Mucosa of descending colon (tissue), 3 donors: ENCODE measurements at places on chromosomes 12 and 14. TPM values are rescaled to one million over a fixed set of nuclear protein-coding genes. Genes with fewer than 3 reads are reported as not detected.

The CERS5 gene
- total RNA-seq, result 23.0 TPM

The FOXG1 gene
- total RNA-seq, result not detected

DNA sequence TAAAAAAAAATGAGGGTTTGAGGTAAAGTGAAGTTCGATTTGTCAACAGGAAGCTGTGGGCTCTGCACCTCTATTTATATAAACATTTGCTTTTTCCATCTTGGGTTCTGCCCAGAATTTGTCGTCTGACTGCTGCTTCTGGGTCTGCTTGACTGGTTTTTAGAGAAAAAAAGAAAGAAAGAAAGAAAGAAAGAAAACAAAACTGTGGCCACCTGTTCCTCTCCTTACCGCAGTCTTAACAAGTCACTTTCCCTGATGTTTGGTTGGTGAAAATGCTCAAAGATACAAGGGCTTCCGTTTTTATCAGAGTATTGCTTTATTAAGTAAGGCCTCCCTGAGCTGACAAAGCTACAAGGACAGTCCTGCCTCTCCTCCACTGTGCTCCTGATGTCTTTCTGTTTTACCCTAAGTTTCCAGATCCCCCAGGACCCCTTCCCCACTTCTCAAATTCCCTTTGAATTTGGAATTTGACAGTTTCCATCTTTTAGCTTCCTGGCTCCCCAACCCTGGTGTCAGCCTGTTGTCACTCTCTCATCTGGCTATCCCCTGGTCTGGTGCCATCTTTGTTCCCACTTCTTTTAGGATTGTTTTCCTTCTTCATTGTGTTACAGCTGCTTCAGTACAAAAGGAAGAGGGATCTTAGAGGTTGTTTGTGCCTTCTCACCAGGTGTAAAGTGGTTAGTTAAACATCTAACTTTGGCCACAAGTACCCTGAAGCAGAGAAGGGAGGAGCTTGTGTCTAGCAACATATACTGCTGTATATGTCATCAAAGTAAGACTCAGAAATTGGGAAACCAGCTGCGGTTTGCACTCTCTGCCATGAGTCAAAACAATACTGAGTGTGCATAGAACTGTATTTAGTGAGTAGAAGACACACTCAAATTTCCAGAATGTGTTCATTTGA is 18.0 kb downstream of the MFAP5 start:
- peak; percentile 39 for DNase-seq

GRCh38 chr12:96850676-96851075 is 56.4 kb upstream of the NEDD1 start:
- no peak for DNase-seq

- no peak for DNase-seq
Measured at GRCh38 chr14:94381149-94382030, 7.0 kb downstream of the SERPINA1 start.
